GM12892 (cell line): ENCODE measurements at places on chromosomes 6 and 20.

GRCh38 chr6:118709859-118710350 is 58.5 kb upstream of the CEP85L start:
- DNase-seq: peak; percentile 34

- no peak for DNase-seq
Measured at GRCh38 chr6:107647439-107647948, 157.6 kb downstream of the SOBP start.

- no peak for DNase-seq
Measured at GRCh38 chr6:3393836-3394202, 63.0 kb downstream of the SLC22A23 start.

DNA sequence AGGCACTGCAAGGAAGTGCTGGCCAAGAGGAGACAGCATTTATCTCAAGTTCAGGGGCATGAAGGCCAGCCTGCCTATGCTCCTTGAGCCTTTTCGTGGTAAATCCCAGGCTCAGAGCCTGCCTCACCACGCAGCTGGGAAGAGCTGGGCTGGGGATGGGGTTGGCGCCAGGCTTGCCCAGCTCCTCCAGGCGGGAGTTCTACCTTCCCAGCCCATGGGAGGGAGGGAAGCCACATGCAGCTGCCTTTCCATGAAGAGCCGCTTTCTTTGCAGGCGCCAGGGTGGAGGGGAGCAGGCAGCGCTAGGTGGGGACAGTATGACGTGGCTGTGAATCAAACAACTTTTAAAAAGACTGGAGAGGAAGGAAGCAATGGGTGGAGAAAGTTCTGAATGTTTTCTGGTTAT is 19.5 kb upstream of the SIRT5 start:
- DNase-seq: no peak

- no peak for DNase-seq
Measured at GRCh38 chr6:170222498-170223471, 68.1 kb downstream of the DLL1 start.

GRCh38 chr6:157726892-157727628 is 96.0 kb upstream of the SNX9 start:
- no peak for DNase-seq

DNA sequence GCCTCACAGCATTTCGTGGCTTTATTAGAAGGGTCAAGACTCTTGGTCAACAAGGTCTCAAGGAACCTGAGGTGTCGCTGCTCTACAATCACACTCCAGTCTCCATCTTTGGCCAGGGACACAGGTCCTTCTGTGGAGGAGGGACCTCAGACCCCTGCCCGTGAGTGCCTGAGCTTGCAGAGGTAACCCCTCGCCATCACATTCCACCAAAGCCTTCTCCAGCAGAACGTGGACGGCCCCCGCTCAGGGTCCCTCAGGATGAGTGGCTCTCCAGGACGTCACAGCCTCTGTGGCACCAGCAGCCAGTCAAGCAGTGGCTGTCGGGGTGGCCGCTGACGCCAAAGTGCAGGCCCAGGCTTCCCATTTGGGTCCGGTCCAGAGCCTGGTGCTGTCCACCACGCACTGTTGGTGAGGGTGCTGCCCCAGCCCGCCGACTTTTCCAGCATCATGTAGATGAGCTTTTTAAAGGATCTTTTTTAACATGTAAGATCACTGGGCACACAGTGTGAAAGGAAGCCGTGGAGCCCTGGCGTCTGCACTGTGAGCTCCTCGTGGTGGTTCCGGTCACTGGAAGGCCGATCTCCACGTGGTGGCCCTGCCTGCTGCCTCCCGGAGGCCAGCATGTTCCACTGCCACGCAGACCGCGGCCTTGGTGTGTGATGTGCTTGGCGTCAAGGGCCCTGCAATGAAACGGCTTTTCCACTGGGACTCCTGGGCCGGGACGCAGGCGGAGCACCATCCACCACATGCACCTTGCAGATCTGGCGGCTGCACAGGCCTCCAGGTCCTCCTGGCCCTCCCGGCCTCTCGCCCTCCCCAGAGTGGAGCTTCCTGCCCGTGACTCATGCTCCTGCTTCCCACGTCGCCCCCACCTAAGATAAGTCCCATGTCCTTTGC is 8.3 kb upstream of the KIF25 start:
- DNase-seq: no peak

DNA sequence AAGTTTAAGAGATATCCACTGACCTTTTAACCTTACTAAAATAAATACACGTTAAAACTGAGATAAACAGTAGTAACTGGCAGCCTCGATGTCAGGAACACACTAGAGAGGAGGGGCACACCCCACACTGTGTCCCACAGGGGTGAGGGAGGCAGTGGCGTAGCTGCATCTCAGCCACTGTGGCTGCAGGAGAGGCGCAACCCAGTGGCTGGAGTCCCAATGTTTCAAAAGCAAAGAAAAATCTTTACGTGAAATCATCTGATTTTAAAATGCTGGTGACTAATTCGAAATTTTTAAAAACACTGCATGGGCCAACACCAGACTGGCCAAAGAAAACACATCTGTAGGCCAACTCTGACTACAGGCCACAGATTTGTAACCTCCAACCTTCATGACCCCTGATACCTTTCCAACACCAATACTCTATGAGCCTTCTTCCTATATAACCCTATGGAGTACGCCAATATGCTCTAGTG is 54.7 kb downstream of the TRAM2 start:
- DNase-seq: no peak

- DNase-seq: no peak
Measured at GRCh38 chr6:33380272-33380981, 11.2 kb upstream of the KIFC1 start.

DNA sequence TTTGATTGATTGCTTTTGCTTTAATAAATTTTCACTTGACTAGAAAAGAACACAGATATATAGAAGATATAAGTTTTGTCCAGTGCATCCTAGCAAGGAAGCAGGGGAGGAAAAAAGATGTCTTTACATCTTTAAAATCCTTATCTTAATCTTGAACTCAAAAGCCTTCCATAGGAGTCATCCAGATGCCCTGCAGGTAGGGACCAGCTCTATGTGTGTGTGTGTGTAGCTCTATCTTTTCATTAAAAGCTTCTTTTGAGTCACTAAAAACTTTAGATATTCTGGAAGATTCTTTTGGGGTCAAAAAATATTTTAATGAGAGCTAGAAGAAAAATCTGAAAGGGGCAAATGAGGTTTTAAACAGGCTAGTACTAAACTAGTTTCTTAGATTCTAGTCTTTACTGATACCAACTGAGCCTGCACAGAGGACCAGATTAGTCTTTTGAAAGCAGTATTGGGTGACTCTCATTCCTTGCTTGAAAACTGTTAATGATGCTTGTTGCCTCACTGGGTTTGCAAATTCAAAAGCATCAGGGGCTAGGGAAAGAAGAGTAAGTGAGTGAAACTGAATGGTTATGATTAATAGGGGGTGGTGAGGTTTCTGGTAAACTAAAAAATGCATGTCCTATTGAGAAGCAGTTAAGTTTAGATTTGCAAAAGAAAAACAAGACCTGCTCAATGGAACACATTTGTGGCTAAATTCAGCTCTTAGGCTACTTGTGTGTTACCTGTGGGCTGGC is 40.6 kb upstream of the JAG1 start:
- DNase-seq: no peak

GRCh38 chr20:47353692-47354463 is 2.6 kb downstream of the ZMYND8 start:
- no peak for DNase-seq

- DNase-seq: no peak
Measured at GRCh38 chr6:10384610-10385523, 30.0 kb downstream of the TFAP2A start.

DNA sequence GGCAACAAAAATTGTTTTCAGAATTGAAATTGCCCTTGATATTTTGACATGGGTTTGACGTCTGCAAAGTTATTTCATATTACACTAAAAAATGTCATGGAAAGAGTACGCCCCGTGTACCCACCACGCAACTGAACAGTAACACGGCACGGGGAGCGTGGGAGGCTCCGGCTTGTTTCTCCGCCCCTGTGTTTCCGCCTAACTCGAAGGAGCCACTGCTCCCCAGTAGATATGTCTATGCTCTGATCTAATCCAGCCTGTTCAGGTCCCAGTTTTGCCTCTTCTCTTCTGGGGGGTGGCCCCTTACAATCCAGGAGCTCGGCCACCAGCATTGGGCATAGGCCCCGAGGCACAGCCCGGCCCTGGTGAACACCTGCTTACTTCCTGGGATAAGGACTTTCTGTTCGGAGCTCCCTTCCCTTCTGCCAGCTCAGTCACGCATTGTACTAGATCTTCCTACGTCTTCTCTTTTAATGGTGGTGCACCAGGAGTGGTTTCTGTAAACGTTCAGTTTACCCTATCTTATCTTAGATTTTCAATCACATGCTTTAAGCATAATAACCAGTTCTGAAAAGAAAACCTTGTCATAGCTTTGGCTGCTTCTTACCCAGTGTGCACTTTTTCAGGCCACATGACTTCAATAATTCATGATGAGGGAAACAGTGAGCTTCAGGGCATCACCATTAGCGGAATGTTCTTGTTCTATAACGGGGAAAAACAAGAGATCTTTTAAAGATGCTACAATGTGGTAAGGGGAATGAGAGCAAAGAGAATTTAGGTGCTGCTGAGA is 43.9 kb upstream of the EXOC2 start:
- no peak for DNase-seq

GRCh38 chr20:60219984-60220562 is 261.9 kb downstream of the CDH26 start:
- DNase-seq: no peak

- no peak for DNase-seq
Measured at GRCh38 chr6:141267420-141267819, 865.3 kb upstream of the GJE1 start.

DNA sequence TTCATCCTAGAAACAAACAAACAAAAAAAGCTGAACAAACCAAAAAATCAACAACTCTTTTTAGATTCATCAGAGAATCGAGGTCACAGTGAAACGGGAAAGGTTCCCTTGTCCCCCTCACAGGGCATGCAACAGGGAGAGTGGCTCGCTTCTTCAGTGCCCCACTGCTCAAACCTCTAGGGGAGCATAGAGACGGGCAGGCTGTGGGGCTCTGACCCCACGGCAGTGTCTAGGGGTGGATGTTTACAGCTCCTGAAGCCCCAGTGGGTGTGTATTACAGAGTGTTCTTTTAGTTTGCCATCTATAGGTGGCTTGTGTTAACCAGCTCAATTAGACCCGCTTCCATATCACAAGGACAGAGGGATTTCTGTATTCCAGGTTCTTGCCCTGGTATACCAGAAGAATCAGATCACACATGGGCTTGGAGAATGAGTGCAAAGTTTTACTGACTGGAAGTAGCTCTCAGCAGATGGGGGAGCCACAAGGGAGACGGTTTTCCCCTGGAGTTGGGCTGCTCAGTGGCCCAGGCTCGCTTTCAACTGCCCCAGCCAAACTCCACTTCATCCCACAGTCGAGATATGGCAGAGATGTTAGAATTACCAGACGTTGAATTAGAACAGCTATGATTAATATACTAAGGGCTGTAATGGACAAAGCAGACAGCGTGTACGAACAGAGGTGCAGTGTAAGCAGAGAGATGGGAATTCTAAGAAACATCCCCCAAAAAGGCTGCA is 192.6 kb upstream of the CST7 start:
- DNase-seq: no peak

DNA sequence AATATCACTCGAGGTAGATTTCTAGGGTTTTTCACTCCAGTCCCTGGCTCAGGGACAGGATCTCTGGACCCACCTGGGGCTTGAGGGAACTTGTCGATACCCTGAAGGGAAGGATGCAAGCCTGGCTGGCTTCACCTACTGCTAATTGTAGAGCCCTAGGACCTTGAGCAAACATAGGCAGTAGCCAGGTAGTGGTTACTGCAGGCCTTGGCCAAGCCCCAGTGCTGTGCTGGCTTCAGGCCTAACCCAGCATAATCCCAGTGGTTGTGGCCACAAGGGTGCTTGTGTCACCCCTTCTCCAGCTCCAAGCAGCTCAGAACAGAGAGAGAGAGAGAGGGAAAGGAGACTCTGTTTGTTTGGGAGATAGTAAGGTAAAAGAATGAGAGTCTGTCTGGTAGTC is 5.8 kb upstream of the MCM9 start:
- no peak for DNase-seq

DNA sequence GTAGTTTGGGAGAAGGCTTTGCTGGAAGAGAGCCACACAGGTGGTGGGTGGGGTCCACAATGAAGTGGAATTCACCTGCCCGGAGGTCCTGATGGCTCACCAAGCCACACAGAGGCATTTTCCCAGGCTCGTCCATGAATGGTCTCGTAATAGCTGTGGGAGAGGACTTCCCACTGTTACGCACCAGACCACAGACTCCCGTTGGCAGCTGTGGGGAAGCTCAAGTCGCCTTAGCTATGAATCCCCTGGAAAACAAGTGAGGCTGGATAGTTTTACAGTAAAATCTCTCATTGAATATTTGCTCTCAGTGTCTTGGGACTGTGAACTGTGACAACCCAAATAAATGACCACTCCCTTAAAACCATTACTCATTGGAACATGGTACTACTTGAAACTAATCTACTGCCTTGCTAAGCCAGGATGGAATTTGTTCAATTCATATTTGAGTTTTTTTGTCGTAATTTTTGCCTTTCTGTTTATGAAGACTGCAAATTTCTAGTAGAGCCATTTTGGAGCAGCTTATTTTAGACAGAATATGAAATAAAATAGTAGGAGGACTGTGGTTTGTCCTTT is 79.4 kb downstream of the JAG1 start:
- DNase-seq: no peak

- no peak for DNase-seq
Measured at GRCh38 chr6:36615018-36615761, 21.0 kb downstream of the SRSF3 start.

DNA sequence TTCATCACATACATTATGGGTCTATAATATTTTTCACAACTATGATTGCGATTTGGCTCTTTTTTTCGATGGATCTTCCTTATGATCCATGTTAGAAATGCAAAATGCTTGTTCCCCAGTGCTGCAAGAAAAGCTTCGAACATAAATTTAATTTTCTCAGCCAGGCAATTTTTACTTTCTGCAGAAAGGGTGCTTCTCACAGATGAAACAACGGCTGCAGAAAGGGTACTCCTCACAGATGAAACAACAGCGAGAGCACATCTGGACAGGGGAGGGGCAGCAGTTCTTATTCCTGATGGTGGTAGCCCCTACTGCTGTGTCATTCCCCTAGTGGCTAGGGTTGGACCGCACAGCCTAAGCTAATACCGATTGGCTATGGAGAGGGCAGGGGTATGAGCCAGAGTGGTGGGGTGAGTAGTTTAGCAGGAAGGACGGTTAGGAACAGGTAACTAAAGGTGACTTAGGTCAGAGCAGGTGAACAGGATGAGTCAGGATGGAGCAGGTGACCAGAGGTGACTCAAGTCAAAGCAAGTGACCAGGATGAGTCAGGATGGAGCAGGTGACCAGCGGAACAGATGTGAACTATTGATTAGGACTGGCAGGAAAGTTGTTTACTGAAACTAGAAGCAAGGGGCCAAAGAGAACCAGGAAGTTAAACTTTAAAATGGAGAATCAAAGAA is 13.4 kb upstream of the TREML4 start:
- no peak for DNase-seq

- no peak for DNase-seq
Measured at GRCh38 chr6:135181333-135182070, 394 bp downstream of the MYB start.

- no peak for DNase-seq
Measured at GRCh38 chr6:47804821-47805220, 23.0 kb downstream of the OPN5 start.

- DNase-seq: no peak
Measured at GRCh38 chr6:137819740-137820139, 47.3 kb upstream of the TNFAIP3 start.

- DNase-seq: no peak
Measured at GRCh38 chr20:21509079-21509596, 4.7 kb downstream of the NKX2-2 start.
